ENCODE measurements at places on chromosomes 1 and 21.
A peak's percentile ranks its signal among the peaks of the same experiment; 100 is the strongest.

- DNase-seq: no peak
Observed at GRCh38 chr1:50634251-50634650, 211.0 kb upstream of the DMRTA2 start.

DNA sequence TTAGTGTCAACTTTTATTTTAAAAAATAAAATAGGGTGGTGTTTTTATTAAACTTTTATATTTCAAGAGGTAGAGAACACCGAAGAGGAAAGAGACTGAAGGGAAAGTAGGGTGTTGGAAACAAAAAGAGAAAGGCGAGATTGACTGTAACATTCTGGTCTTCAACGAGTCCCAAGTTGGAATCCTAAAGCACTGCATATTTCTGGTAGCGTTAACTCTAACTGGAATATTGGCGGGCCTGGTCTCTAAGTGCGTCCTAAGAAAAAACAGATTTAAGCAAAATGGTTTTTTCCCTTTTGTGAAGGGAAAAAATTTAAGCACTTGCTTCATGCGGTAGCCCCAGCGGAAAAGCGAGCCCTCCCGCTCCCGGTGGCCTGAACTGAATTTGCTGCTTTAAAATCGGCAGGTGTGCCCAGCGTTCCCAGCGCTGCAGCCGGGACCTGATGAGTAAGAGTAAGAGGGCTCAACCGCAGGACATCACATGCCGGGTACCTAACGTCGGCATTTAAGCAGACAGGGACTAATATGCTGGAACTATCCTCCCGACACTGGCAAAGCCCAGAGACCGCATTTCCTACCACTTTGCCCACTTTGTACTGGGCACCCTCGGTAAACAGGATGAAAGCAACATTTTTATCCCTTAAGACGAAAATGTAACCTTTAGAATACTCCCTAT is 30.5 kb upstream of the NFIA start:
- peak; percentile 84 for DNase-seq

DNA sequence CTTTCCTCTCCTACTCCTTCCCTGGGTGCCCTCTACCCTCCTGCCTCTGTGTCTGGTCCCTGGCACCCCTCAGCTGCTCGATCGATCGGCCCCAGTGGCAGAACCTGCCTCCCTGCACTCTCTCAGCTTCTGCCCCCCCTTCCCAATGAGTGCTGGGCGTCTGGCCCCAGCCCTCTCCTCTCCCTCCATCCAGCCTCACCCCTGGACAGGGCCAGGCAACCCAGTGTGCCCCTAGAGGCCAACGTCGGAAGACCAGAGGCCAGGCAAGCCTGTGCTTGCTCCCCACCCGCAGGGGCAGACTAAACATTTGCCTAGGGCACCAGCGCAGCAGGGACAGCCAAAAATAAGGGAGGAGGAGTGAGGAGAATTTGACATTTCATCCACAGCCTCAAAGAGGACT is 43.5 kb downstream of the LGR6 start:
- peak; percentile 95 for DNase-seq

- no peak for DNase-seq
Observed at GRCh38 chr1:74368335-74368734, 133.1 kb downstream of the TNNI3K start.

GRCh38 chr1:228217551-228218344 is 9.9 kb downstream of the OBSCN start:
- peak; percentile 65 for DNase-seq

- DNase-seq: no peak
Observed at GRCh38 chr1:198491596-198491995, 48.9 kb downstream of the ATP6V1G3 start.

GRCh38 chr1:157418659-157419058 is 133.7 kb downstream of the FCRL5 start:
- no peak for DNase-seq

Measured in endodermal cell (in vitro differentiated cells).